CD4-positive, alpha-beta T cell treated with Interleukin-1 beta for 1 hour (primary cell): ENCODE measurements at places on chromosomes 2 and 18.

GRCh38 chr2:163729636-163730273 lies 6.1 kb downstream of the FIGN start:
- no peak for DNase-seq

GRCh38 chr2:240126731-240127130 lies 9.4 kb downstream of the COPS9 start:
- DNase-seq, result no peak

DNA sequence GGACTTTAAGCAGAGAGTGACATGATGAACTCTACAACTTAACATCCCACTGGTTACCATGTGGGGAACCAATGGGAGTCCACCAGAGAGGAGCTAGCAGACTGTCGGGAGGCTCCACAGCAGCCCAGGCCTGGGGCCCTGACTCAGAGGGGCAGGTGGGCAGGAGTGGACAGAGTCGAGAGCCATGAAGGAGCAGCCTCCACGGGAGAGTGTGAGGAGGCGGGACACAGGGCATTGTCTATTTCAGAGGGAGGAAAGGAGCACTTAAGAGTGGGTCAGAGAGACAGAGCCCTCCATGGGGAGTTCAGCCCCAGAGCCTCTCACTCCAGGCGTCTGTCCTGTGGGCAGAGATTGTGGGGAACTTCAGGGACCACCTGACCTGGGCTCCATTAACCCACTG lies 118.7 kb downstream of the CYP26B1 start:
- no peak for DNase-seq

- no peak for DNase-seq
Measured at GRCh38 chr2:138910427-138910826, 130.2 kb upstream of the NXPH2 start.

DNA sequence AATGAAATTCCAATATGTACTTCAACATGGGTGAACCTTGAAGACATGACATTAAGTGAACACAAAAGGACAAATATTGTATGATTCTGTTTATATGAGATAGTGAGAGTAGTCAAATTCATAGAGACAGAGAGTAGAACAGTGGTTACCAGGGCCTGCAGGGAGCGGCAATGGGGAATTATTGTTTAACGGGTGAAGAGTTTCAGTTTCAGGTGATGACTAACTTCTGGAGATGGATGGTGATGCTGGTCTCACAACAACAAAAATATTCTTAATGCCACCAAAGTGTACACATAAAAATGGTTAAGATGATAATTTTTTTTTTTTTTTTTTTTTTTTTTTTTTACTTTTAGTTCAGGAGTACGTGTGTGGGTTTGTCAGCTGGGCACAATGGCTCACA lies 109.4 kb upstream of the TMEM200C start:
- no peak for DNase-seq

- DNase-seq, result no peak
Measured at GRCh38 chr18:189254-189653, 30.9 kb downstream of the USP14 start.

DNA sequence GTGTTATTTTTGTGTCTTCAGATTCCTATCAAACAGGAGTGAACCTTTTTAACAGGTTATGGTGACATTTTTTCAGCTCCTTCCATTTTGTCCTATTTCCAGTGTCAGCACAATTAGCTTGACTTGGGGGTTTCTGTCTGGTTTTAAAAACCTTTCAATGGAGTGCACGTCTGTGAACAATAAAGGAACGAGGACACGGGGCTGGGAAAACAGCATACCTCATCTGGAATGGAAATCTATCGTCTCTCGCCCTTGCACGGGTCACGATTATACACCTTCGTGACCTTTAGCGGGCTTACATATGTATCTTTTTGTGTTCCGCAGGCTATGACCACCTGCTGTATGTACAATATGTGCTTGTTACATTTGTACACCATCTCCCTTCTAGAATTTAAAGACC lies 2.3 kb upstream of the ZNF532 start:
- no peak for DNase-seq

- no peak for DNase-seq
Measured at GRCh38 chr2:135850892-135851668, 14.1 kb upstream of the LCT start.

- DNase-seq, result no peak
Measured at GRCh38 chr18:77248873-77249568, 627 bp upstream of the GALR1 start.

GRCh38 chr2:28263690-28264089 lies 129.0 kb upstream of the FOSL2 start:
- DNase-seq, result no peak

DNA sequence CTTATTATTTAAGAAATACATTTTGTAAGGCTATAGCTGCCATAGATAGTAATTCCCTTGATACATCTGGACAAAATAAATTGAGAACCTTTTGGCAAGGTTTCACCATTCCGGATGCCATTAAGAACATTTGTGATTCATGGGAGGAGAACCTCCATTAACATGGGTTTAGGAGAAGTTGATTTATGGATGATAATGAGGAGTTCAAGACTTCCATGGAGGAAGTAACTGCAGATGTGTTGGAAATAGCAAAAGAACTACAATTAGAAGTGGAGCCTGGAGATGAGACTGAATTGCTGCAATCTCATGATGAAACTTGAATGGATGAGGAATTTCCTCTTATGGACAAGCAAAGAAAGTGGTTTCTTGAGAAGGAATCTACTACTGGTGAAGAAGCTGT lies 17.3 kb downstream of the PHLPP1 start:
- DNase-seq, result no peak

DNA sequence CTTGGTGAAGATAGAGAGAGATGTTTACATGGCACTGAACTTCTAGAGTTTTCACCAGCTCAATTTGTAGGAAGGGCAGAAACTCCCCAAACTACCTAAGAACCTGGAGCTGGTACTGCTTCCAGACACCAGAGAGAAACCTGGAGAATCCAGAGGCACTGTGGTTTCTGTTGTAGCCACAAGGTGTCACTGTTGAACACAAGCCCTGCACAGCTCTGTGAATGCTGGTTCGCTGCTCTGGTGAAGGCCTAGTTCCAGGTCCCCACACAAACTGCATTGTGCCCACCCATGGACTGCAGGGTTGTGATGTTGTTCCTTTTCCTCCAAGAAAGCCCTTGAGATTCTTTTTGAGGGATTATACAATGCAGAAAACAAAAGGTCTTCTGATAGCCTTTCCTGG lies 150.5 kb upstream of the HS6ST1 start:
- DNase-seq, result no peak

DNA sequence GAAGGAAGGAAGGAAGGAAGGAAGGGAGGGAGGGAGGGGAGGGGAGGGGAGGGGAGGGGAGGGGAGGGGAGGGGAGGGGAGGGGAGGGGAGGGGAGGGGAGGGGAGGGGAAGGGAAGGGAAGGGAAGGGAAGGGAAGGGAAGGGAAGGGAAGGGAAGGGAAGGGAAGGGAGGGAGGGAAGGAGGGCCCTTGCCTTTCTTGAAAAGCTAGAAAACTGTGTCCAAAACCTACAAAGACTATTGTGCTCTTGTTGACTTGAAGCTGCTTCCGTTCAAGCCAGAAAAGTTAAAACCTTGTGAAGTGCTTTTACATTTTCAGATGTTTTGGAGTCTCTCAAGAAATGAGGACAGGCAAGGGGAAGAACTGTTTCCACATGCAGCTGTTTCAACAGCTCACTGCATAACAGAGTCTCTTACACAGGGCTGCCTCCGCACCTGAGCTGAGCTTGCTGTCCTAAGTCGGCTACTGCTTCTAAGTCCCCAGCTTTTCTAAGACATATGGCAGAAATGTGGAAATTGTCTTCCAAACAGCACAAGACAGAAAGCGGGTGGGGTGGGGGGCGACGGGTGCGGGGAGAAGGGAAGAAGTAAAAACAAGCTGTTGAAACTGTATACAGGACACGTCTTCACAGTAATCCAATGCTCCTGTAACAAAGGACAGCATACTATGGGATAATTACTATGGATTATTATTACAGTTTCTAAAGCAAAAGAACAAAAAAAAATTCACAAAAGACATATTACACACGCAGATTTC lies 46.1 kb downstream of the BCL11A start:
- no peak for DNase-seq

- no peak for DNase-seq
Measured at GRCh38 chr2:73324126-73324725, 30.9 kb upstream of the EGR4 start.

DNA sequence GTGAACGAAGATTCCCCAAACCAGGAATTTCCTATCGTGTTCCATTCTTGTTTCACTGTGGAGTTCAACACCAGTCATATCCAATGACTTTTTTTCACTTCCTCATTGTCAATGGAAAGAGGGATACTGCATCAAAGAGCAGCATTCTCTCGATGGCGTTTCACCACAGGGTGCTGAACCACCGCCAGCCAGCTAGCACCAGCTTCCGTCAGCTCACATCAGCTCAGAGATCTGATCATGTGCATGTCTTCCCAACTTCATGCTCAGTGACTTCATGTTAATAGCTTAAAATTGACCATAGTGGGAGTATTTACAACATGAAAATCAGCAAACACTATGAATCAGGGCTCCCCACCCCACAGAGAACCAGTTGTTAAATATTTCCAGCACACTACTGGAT lies 359.9 kb downstream of the TNS1 start:
- no peak for DNase-seq

- DNase-seq, result no peak
Measured at GRCh38 chr2:146365041-146365440, 1479.8 kb upstream of the ACVR2A start.

DNA sequence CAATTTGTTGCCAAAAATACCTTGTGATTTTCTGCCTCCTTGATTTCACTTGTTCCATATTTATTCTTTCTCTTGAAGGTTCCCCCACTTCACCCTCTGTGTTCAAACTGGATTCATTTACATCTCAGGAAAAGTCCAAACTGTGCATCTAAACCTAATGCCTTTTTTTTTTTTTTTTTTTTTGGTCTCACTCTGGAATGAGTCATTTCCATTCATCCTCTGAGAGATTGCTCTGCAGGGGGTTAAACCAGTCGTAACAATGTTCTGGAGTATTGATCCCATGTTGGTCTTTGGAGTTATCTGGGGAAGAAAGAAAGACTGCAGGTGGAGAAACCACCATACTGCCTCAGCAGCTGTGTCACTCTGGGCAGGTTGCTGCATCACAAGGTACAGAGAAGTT lies 119.7 kb downstream of the TACR1 start:
- no peak for DNase-seq

- no peak for DNase-seq
Measured at GRCh38 chr2:35606394-35606793, 749.2 kb upstream of the CRIM1 start.

DNA sequence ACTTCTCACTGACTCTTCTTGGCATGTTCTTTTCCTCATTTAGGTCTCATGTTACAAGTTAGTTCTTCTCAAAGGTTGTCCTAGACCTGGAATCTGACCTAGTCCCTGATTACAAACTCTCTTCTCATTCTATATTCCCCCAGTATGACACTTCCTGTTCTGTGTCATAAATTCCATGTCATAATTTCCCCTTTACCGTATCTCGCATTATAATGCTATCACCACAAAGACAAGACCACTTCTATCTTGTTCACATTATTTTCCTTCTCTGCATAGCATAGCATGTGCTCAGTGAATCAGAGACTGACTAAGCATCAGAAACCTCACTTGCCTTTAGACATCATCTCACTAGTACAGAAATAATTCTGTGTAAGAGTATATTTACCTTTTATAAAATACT lies 63.6 kb upstream of the CAVIN2 start:
- DNase-seq, result no peak

GRCh38 chr18:65936678-65937077 lies 185.9 kb downstream of the CDH7 start:
- no peak for DNase-seq

DNA sequence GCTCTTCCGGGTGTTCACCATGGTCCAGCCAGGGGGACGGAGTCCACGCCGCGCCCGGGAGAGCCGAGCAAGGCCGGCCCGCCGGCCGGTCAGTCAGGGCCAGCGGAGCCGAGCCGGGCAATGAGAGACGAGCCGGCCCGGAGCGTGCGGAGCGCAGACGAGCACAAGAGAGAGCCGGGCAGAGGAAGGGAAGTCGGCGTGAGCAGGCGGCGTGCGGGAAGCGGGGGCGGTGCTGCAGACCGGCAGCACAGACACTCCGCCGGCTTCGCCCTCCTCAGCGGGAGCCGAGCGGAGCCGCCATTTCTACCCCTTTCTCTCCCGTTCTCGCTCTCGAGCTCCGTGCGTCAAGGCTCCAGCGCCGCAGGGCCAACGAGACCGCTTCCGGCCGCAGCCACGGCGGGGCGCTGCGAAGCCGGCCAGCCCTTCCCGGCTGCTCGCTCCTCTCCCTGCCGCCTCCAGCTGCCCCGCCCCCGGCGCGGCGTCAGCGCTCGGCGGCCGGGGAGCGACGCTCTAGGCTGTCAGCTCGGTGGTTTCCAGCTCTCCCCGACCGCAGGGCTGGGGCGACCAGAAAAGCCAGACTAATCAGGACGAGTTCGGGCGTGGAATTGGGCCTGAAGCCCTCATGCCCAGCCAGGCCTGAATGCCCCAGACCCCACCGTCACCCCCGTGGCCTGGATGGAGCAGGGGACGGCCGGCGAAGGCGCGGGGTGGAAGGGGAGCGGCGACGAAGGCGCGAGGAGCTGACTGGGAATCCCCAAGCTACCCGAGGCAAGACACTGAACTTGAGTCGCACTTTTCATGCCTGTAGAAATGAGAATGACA lies at the start of gene ATAD2B:
ATAD2B (minus strand) TSS at position 374 of the 822 bp plus-strand sequence; CDS start at position 21, 353 bp downstream.
- peak; percentile 96 for DNase-seq

DNA sequence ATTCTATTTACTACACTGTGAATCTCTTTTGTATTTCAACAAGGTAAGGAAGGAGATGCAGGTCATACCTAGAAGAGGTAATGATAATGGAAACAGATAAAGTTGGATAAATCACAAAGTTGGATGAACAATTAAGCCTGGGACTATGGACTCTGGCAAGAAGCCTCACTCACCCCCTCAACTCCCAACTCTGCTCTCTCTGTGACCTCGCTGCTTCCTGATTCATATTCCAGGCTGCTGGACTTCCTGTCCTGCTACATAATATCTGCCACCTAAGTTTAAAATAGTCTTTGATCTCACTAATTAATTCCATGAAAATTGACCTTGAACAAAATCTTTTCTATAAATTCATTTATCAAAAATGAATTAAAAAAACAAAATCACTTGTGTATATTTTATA lies 215.3 kb downstream of the CALCRL start:
- no peak for DNase-seq

DNA sequence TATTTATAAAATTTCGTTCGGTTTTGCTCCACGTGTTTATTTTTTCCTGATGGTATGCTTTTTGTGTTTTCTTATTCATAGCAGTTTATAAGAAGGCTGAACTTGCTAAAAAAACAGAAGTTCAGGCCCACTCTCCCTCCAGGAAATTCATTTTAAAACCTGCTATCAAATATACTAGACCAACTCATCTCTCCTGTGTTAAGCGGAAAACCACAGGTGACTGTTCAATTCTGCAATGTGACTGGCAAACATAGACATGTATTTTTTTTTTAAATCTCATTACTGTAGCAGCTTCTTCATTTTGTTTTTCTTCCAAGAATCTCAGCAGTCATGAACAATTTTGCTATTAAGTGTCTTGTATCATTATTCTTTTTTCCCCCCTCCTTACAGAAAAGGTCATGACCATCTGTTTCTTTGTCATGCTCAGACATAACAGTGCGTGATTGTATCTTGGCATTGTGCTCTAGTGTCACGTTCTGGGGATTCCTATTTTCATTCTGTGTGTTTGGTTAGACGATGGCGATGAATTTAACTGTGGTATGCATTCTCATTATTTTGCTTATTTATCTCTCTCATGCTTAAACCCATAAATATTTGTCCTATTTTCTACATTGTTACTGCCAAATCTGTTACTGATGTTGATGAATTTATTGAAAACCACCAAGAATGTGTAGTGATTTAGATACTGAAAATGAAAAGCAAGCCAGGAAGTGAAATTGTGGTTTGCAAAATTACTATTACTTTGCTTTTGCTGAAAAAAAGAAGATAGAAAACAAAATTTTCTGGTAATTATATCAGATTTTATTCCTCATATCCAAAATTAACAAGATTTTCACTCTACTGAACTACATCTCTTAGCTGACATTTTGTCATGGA lies 74.6 kb upstream of the UNC80 start:
- no peak for DNase-seq
